ENCODE measurements at places on chromosomes 4 and X.

GRCh38 chrX:10111364-10112148, 45.2 kb upstream of the CLCN4 start:
- DNase-seq = peak; percentile 40

DNA sequence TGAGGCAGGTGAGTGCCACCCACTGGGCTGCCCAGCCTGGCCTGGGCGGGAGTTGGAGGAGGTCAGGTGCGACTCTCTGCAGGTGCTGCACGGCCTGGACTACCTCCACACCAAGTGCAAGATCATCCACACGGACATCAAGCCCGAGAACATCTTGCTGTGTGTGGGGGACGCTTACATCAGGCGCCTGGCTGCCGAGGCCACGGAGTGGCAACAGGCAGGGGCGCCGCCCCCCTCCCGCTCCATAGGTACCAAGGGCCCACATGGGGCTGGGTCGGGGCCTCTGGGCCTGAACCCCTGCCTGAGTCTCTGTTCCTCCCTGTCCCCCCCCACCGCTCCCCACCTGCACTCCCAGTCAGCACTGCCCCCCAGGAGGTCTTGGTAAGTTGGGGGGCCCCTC, 2.0 kb downstream of the SRPK3 start:
- DNase-seq = no peak

DNA sequence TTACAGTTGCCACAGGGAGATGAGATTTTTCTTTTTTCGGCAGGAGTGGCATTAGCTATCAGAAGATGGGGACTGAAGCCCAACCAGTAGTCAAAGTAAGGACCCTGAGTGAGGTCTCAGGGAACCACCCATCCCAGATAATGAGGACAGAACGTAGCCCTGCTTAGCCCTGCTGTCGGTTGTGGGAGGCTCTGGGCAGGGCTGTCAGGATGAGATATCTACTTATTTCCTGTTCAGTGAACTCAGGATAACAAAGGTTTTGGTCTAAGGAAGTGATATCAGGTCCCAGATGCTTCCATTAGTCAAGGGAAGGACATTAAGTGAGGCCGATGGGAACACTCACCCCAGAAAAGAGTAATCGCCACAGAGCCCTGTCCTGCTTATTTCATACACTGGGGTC, 2.3 kb downstream of the MAGEB16 start:
- DNase-seq = no peak

DNA sequence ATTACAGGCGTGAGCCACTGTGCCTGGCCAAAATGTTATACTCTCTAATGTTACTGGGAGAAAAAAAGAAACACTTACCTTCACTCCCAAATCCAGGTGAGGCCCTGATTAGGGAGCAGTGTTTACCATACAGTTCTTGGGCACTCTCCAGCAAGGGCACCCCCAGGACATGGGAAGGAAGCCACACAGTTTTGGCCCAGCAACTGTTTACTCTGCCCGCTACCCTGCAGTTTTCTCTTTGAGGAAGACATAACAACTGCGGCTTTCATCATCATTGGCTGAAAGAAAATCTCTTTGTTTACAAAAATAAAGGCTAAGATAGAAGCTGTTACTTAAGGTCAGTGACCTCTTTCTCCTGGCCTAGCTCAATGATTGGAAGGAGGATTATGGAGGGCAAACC, 145.5 kb upstream of the DUSP21 start:
- no peak for DNase-seq

DNA sequence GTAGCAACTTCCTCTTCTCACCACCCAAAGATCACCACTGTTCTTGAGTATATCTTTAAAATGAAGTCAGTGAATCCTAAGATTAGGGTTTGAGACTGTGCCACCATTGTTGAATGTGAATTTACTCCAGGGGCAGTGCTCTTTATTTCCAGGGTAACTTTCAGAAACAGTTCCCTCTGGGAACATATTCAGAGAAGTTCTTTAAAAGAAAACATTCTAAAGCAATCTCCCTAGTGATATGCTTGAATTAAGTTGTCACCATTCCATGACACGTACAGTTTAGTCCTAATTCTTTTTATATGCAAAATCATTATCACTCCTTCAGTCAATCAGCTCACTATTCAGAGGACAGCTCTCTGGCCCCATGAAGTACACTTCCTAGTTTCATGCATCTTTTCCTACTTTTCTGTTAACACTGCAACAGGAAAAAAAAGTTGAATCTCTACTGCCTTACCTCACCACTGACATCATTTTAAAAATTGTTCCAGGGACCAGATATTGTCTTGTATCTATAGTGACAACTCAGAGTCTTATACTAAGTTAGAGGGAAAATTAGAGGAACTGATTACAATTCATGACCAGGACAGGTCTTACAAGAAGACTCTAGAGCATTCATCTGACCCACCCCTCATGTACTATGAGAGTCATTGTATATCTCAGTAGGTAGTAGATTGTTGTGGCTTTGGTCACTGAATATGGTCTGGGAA, 49.8 kb downstream of the PARM1 start:
- no peak for DNase-seq

DNA sequence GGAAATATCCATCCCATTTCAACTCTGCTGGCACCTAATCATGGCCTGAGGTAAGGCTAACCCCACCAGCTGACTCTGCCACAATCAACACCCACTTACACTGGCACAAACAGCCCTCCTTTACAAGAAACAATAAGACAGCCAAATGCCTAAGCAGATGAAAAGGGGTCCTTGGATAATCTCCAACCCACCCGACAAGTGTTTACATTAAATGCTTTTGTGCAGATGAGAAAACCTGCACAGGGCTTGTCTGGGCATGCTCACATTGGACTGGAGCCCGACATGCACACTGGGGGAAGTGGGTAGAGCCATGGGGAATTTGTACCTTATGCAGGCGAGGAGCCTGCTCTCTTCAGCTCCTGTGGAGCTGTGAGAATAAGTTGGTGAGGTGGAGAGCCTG, 138.9 kb upstream of the ITM2A start:
- no peak for DNase-seq

- DNase-seq = no peak
Observed at GRCh38 chrX:45508454-45508853, 307.8 kb upstream of the DIPK2B start.

- DNase-seq = no peak
Observed at GRCh38 chrX:53080628-53081580, 1.3 kb upstream of the TSPYL2 start.

GRCh38 chr4:7823416-7823824, 116.2 kb downstream of the AFAP1 start:
- DNase-seq = no peak

- DNase-seq = no peak
Observed at GRCh38 chr4:71607780-71608677, 175.8 kb downstream of the GC start.

GRCh38 chrX:127207326-127207725, 387.8 kb downstream of the PRR32 start:
- DNase-seq = no peak

- no peak for DNase-seq
Observed at GRCh38 chrX:86154553-86154952, 6.3 kb downstream of the DACH2 start.

DNA sequence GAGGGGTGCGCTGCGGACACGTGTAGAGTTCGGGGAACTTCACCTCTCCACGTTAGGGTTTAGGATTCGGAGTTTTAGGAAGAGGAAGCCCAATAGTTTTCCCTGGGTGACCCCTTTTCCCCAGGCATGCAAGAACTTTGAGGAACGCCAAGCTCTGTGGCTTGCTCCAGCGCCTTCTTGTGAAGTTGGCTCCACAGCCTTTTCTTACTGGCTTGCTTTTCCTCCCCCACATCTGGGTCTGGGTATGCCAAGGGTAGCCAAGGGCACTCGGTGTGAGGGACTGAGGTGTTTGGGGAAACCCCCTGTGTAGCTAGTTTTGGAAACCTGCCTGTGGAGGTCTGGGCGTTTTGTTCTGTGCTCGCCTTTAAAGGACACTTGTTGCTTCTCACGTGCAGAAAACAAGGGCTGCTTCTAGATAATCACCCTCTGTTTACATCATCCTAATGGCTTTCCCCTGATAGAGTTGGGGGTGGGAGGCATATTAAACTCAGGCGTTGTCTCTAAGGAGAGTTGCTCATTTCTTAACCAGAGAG, 746 bp downstream of the EDNRA start:
- DNase-seq = no peak

DNA sequence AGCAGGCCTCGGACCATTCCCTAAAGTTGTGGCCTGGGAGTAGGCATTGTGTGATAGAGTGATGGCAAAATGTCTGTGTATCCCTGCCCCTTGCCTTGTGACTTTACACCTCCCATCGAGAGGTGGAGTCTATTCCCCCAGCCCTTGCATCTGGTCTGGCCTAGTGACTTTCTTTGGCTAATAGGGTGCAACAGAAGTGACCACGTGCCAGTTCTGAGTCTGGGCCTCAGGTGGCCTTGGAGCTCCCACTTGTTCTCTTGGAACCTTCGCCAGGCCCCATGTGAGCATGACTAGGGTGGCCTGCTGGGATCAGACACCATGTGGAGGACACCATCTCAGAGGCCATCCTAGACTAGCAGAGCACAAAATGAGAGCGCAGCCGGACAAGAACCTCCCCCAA, 3.9 kb upstream of the RNF4 start:
- DNase-seq = no peak

- DNase-seq = no peak
Observed at GRCh38 chr4:89860971-89861370, 24.0 kb upstream of the SNCA start.

- DNase-seq = no peak
Observed at GRCh38 chr4:119057417-119057816, 78.2 kb upstream of the MYOZ2 start.

- DNase-seq = no peak
Observed at GRCh38 chrX:29652484-29652883, 562.9 kb upstream of the MAGEB2 start.

GRCh38 chr4:154164931-154165839, 326.4 kb downstream of the DCHS2 start:
- DNase-seq = no peak

DNA sequence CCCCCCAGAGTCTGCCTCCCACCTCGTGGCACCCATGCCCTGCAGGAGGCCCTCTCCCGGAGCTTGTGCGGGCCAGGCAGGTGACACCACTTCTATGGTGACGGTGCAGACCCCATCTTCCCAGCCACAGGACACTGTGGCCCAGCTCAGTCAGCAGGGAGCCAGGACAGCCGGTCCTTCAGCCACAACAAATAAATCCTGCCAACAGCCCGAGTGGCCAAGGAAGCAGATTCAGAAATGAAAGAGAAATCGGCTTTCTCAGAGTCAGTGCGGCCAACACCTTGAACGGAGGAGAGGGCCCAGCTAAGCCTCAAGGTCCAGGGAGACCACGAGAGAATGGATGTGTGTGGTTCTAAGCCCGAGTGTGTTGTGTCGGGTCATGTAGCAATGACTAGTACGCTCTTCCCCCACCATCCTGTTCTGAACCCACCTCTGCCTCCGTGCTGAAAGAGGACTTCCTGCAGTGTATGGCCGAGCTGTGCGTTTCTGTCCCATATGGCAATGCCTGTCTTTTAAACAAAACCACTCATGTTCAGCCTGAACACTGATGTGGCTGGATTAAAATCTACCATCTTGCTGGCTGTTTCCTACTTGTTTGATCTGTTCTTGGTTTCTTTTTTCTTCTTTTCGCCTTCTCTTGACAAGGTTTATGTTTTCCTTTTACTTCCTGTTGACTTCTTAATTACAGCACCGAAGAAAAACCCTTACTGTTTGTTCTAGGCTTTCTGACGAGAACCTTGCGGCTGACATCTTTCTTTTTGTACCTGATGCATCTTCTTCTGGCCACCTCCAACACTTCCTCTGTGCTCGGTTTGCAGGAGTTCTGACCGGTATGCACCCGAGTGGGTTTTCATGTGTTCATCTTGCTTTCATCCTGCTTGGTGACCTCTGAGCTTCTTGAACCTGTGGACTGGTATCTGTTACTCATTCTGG, 53.1 kb downstream of the GAK start:
- peak; percentile 20 for DNase-seq

DNA sequence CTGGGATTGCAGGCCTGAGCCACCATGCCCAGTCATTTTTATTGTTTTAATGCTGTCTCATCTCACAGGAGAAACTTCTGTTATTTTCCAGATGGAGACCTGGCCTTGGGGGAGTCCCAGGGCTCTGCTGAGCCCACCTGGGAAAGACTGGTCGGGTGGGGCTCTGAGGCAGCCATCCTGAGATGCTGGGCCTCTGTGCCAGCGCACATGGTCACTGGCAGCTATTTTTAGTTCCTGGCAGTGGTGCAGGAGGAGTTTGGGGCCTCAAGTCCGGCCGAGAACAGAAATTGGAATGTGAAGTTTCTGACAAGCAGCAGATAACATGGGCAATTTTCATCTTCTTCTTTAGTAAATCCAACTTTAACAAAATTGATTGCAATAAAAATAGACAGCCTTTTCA, 44.5 kb downstream of the SORCS2 start:
- no peak for DNase-seq

DNA sequence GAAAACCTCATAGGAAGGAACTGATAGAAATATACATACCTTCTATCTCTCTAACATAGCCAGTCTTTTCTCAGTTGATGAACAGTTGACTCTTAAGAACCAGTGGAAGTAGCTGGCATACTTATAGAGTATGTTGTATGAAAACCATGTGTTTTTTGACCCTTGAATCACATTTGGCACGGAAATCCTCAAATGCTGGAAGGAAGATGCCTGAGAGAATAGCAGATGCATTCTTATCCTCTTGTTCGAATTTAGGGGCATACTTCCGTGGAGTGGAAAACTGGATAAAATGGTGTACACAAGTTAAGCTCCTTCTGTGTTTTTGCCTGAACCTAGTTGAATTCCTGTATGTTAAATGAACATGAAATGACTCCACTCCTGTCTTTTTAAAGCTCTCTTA, 145.5 kb downstream of the PCDH7 start:
- DNase-seq = no peak

DNA sequence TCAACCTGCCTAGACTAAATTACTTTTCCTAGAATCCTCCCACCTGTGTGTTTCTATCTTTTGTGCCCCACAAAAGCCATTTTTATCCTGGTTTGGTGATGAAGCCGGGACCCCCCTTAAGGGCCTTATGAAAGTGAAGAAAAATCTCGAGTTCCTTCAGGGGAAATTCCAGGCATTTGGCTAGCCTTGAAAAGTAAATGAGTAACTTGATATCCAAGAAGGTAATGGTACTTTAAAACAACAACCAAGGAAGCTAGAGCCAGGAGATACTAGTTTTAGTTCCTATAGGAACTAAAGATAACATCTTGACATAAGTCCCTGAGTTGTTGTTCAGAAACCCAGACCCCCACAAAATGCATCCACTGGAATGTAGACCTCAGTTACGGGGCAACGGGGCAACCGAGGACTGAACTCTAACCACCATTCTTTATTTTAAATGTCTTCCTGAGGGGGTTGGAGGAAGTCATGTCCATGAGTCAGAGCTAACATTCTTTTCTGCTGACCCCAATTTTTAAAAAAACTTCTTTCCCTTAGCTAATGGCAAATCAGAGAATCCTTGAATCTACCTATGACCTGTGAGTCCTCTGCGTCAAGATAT, 73.9 kb downstream of the VCX3A start:
- DNase-seq = no peak

GRCh38 chr4:42910459-42910858, 17.9 kb downstream of the GRXCR1 start:
- no peak for DNase-seq

Data from activated T-cell treated with anti-CD3 and anti-CD28 coated beads for 4 hours (primary cell).